ENCODE measurements at places on chromosomes 3 and 15.

GRCh38 chr3:151230646-151231045 is 27.6 kb upstream of the GPR171 start:
- no peak for DNase-seq

GRCh38 chr3:35438101-35438500 is 201.2 kb upstream of the ARPP21 start:
- DNase-seq = no peak

GRCh38 chr3:122493296-122493695 is 21.4 kb downstream of the KPNA1 start:
- DNase-seq = no peak

DNA sequence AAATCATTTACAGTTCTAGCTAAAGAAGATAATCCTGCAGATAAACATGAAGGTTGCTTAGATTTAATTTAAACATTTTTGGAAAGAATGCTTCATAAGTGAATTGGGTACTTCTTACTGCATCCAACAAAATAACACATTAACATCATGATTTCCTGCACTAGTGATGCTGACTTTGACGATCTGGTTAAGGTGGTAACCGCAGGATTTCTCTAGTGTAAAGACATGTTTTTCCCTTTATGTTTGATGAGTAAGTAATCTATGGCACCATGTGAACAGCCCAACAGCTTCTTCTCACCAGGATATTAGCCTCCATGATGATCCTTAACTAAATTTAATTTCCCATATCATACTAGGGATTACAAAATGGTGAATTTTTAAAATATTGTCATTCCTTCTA is 14.1 kb downstream of the SPPL2A start:
- no peak for DNase-seq

DNA sequence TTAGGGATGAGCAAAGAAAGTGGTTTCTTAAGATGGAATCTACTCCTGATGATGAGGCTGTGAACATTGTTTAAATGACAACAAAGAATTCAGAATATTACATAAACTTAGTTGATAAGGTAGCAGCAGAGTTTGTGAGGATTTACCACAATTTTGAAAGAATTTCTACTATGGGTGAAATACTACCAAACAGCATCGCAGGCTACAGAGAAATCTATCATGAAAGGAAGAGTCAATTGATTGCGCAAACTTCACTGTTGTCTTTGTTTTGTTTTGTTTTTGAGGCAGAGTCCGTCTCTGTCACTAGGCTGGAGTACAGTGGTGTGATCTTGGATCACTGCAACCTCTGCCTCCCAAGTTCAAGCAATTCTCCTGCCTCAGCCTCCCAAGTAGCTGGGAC is 107.4 kb upstream of the SLC6A6 start:
- no peak for DNase-seq

- DNase-seq = no peak
Measured at GRCh38 chr3:108879915-108880314, 57.3 kb downstream of the TRAT1 start.

DNA sequence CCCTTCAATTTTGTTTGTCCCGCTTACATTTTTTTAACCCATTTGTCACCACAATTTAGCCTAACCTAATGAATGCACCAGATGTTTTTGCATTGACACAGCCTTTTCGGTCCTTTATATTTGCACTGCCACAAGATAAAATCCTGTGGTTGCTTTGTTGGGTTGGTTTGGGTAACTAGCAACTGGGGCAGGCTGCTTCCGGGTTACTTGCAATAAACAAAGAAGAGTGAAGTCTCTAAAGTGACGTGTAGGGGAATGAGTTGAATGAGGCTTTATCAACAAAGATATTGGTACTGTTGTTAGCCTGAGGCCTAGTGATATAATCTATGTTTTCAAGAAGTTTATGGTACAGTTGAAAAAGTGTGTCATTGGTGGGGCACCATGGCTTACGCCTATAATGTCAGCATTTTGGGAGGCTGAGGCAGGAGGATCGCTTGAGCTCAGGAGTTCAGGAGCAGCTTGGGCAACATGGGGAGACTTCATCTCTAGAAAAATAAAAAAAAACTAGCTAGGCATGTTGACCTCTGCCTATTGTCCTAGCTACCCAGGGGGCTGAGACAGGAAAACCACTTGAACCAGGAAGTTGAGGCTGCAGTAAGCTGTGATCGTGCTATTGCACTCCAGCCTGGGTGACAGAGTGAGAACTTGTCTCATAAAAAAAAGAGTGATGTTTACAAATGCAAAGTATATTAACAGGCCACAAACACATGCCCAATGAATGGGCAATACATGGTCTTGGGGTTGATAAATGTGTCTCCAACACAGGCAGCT is 121.8 kb downstream of the OXSM start:
- DNase-seq = no peak

DNA sequence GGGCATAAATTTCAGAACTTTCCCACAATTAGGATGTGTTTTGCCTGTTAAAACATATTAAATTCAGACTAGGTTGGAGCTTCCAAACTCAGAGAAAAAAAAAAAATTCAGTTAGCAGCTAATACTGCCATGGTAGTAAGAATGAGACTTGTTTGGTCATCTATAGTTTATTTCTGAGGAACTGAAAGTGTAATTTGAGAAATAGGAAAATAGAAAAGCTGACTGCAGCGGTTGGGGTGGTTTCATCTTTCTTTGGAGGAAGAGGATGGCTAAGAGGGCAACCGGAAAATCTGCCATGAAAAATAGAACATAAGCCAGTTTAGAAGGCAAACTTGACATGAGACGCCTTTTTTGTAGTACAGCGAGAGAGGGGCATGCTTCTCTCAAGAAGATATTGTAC is 371.2 kb upstream of the ROBO2 start:
- no peak for DNase-seq

GRCh38 chr15:70032509-70032908 is 65.2 kb downstream of the TLE3 start:
- DNase-seq = no peak
